GM23248 (cell line): ENCODE measurements at places on chromosomes 3 and 15.
A peak's percentile ranks its signal among the peaks of the same experiment; 100 is the strongest.

DNA sequence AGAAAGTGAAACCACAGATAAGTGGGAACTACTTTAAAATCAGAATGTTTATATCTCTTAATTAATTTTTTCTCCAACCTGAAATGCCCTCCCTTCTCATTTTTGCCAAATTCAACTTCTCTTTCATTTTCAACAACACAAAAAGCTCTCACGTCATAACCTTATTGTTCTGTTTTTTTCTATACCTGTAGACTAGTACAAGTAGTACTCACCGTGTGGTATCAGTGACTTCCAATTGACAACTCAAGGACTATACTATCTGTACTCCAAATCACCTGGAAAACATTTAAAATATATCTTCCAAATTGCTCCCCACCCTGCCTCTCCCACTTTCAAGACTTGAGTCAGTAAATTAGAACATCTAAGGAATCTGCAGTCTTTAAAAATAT is 72.8 kb upstream of the ZNF280D start:
- no peak for DNase-seq

- peak; percentile 13 for DNase-seq
Measured at GRCh38 chr3:11005686-11006256, 13.2 kb downstream of the SLC6A1 start.

DNA sequence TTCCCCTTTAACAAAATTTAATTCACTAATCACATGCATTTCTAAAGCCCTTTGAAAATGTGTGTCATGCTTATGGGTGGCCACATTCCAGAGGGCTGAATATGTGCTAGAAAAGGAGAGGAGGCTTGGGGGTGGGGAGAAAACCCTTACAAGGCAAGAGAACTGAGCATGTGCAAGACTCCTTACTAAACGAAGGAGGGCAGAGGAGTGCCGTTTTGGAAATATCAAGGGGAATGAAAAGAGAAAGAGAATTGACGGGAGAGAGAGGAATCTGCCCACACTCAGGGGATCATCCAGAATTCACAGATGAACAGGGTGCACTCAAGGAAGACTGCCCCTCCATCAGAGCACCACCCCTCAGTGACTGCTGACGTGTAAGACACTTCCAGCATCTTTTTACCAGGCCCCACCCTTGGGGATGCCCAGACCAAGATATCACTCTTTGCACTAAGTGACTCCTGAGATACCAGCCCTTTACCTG is 37.9 kb upstream of the TSC22D2 start:
- DNase-seq, result peak; percentile 99

DNA sequence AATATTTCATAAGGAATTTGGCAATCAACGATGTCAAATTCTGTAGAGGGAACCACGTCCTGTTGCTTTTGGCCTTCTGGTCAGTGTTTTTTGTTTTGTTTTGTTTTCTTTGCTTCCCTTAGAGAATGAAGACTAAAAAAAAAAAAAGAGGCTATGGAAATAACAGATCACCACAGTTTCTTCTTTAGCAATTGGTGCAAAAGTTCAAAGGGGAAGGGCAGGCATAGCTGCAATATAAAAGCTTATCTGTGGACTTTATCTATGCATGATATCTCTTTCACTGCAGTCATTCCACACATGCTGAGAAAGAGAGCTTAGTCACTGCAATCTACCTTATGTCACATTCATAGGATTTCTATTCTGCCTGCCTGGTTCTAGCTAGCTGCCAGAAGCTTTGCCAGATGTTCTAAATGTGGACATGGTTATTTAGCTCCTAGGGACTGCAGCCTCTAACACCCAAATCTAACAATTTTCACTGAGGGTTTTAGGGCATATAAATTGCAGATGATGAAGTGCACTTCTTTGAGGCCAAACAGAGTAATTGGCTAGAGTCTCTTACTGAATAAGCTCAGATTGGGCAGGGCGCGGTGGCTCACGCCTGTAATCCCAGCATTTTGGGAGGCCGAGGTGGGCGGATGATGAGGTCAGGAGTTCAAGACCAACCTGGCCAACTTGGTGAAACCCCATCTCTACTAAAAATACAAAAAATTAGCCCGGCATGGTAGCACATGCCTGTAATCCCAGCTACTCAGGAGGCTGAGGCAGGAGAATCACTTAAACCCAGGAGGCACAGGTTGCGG is 637.2 kb downstream of the NTRK3 start:
- peak; percentile 72 for DNase-seq

DNA sequence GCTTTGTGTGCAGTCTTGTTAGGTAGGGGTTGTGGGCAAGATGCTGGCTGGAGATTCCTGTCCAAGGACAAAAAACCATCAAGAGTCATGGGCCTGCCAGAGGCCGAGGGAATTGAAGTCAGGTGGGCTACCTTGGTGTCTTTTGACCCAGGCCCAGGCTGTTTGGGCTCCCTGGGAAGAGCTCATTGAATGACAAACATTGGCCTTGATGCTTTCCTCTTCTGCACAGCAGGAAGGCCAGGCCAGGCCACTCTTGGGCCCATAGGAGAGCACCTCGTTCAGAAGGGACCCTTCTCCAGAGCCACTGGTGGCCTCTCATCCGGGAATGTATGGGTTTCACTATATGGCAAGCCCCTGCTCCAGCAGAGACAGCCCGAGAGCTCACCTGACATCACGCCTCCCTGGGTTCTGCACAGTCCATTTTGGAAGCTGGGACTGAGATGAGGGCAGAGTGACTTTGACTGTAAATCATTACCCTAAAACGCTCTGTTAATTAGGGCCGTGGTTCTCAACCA is 169.1 kb downstream of the NSMCE3 start:
- DNase-seq, result no peak

GRCh38 chr3:134317106-134317947 is 56.9 kb downstream of the AMOTL2 start:
- DNase-seq, result peak; percentile 70

DNA sequence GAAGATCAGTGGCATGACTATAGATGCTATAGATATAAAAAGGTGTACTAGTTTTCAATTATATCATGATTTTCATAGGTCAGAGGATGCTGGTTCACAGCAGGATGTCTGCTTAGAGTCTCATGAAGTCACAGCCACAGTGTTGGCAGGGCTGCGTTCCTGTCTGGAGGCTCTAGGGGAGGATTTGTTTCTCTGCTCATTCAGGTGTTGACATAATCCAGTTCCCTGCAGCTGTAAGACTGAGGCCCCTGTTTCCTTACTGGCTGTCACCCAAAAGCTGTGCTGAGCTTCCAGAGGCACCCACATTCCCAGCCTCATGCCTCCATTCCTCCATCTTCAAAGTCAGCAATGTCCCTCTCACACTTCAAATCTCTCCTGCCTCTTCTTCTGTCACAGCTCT is 170.7 kb downstream of the OCA2 start:
- no peak for DNase-seq

DNA sequence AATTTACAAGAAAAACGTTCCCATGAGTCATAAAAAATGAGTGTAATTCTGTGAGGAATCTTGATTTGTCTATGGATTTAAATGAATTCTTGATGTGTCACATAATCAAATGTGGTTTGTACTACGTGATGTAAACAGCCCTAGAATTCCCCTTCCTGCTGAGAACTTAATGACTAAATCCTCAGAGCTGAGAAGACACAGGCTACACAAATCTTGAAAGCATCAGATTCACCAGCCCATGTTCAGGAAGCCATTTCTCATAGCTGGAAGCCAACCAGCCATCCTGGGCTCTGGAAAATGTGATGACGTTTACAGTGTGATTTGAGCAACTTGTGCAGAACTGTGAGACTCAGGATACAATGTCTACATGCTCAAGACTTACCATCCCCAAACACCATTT is 193.7 kb upstream of the MME start:
- DNase-seq, result peak; percentile 98

DNA sequence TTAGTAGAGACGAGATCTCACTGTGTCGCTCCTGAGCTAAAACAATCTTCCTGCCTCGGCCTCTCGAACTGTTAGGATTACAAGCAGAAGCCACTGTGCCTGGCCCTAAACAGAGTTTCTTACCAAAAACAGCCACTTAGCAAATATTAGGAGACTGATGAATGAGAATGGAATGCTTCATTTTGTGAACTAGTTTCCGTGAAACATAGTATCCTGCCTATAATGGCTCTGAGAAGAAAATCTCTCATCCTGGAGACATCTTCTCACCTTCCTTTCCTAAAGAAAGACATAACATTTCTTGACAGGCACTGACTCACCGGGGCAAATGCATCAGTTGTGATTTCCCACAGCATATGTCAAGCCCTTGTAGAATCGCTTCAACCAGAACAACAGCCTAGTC is 44.9 kb downstream of the GJD2 start:
- peak; percentile 72 for DNase-seq

DNA sequence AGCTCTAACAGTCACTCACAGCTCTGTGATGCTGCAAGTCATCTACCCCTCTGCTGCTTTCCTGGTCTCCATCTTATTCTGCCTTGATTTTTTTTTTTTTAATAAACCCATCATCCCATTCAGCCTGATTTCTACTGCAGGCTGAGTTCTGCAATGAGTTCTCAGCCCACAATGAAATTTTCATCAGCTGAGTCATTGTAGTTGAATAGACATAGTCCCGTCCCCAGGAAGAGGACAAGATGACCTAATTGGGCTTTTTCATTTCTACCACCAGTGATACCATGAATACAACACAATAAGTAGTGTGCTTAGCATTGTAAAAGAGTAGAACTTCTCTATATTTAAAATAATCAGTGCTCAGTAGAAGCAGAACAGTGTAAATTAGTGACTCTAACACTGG is 59.3 kb downstream of the C3orf85 start:
- DNase-seq, result no peak

DNA sequence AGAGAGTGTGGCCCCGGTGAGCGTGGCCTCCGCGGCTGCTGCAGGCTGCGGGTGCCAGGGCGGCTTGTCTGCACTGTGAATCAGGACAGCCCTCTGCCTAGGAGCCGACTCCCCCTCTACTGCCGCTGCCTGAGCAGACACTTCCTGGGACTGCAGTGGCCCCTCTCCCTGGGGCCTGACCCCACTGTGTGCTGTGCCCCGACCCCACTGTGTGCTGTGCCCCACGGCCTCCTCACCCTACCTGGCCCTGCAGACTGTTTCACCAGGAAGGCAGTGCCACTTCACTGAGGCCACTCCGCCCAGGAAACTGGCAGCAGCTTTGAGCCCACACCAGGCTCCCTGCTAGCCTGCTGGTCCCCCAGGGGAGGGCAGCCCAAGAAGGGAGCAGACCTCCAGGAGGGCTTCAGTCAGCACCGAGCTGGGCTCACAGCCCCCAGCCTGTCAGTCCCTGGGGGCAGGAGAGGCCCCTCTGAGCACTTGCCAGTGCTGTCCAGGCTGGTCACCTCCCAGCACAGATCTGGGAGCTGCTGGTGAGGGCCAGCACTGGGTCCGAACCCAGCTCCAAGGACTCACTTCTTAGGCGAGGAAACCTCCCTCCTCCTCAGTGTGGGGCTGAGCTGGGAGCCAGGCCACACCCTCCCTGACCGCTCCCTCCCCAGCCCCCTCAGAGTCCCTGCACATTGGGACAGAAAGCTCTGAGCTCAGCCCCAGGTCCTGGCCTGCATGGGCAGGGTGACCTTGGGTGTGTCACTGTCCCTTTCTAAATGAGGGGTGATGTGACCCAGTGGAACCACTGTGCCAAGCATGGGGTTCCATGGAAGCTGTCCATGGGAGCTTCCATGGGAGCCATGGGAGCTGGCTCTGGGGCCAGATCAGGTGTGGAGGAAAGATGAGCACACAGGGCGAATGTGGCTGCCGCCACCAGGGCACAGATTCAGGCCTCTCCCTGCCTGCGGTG is 56.8 kb downstream of the DNAJB8 start:
- DNase-seq, result no peak

DNA sequence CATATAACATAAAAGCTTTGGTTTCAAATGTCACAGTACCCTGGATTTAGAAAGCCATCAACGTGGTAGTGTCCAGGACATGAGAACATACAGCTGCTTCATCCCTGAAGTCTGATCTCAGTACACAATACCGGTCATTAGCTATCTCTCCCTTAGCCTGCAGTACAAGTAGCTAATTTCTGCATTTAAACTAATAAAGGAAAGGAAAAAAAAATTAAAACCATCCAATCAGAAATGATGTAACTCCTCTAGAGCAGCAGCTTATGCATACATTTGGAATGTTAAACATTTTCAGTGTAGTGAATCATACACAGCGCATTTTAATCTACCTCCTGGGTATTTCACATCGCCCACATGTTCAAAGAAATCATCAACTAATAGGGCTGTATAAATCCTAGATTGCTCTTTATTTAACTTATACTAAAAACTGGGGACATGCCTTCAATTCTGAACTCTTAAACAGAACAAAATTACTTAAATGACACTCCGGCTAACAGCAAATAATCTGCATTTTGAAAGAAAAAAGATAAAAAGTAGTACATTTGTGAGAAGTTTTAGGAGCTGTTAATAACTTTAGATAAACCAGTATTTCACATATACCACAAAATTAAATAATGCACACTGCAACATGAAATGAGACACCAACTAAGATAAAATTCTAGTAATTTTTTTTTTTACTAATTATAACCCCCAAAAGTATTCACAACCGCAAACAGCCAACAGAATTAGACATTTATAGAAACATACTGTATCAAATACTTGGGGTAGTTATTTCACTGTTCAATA is 3.7 kb downstream of the IGF2BP2 start:
- peak; percentile 91 for DNase-seq

GRCh38 chr3:10867384-10867783 is 51.4 kb downstream of the SLC6A11 start:
- peak; percentile 34 for DNase-seq

- DNase-seq, result peak; percentile 15
Measured at GRCh38 chr15:92693691-92694331, 38.2 kb upstream of the FAM174B start.

DNA sequence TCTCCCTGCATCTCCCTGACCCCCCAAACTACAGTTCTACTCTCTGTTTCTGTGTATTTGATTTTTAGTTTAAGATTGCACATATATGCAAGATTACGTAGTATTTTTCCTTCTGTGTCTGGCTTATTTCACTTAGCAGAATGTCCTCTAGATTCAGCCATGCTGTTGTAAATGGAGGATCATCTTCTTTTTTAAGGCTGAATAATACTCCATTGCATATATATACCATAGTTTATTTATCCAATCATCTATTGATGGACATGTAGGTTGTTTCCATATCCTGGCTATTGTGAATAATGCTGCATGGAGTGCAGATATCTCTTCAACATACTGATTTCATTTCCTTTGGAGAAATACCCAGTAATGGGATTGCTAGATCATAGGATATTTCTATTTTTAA is 70.8 kb downstream of the RFTN1 start:
- DNase-seq, result no peak

- peak; percentile 57 for DNase-seq
Measured at GRCh38 chr15:92896561-92896960, 3.6 kb upstream of the CHD2 start.

- DNase-seq, result no peak
Measured at GRCh38 chr3:186171521-186171920, 62.6 kb upstream of the ETV5 start.

DNA sequence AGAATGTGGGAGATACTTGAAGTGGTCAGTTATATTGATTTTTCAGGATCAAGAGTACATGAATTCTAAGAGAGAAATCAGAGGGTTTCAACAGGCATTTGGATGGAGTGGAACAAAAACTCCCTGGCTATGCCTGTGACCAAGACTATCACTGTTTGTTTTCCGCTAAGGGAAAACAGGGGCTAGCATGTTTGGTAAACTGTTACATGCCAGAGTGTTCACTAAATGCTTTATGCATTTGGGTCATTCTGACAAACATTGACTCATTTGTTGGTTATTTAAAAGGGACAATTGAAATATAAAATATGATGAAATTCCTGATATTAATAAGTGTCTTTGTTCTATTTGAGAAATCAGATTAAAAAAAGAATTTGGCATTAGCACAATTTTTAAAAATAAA is 603.9 kb upstream of the KCNMB2 start:
- DNase-seq, result peak; percentile 33

- DNase-seq, result peak; percentile 71
Measured at GRCh38 chr15:25664761-25665160, 198.4 kb downstream of the ATP10A start.
